ENCODE measurements at places on chromosomes 6 and 20.

GRCh38 chr20:48060841-48061720 is 275.8 kb upstream of the SULF2 start:
- DNase-seq, result no peak

DNA sequence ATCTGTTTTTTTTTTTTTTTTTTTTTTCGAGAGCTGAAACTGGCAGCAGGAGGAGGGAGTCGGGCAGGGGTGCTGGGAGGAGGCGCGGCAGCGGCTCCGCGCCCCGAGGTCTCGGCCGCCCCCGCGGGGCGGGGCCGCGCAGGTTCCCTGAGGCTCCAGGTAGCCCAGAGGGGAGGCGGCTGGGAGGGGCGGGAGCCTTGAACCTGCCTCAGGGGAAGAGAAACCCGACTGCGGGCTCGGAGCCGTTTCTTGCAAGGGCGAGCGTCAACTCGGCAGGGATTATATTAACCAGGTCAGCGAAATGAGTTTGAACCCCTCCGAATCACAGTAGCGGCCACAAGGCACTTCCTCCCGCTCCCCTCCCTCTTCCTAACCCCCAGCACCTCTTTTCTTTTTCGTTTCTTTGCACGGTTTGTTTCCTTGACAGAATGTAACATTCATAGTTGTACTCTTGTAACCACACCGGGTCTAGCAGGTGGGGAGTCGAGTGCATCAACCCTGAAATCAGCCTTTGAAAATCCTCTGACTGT is 2.0 kb downstream of the MYB start:
- no peak for DNase-seq

GRCh38 chr6:46240866-46241565 is 70.2 kb upstream of the ENPP5 start:
- no peak for DNase-seq

GRCh38 chr6:129730477-129731165 is 20.6 kb upstream of the ARHGAP18 start:
- DNase-seq, result no peak

GRCh38 chr20:59835057-59835447 is 98.4 kb downstream of the SYCP2 start:
- no peak for DNase-seq

DNA sequence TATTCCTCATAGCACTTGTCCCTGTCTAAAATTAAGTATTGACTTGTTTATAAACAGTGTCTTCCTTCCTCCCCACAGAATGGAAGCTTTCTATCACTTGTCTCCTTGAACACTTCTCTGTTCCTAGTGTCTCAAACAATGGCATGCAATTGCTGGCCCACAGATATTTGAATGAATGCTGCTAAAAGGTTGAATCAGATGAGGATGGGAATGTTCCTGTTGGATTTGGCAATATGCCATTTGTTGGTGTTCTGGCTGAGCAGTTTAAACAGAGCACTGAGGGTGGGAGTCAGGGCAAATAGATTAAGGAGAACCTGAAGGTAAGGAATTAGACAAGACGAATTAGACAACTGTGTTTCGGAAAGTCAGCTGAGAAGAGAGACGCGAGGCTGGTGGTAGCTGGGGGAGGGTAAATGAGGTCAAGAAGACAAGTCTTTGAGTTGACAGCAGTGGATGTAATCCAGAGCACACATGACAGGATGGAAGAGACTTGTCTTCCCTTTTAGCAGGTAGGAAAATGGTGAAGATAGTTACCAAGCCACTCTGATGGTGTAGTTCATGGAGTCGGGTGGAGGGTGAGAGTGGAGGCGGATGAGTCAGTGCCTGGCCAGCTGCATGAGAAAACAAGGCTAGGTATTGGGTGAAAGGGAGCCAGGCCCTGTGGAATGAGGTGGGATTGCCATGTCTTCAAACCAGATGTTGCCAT is 58.3 kb upstream of the GNRH2 start:
- DNase-seq, result no peak

DNA sequence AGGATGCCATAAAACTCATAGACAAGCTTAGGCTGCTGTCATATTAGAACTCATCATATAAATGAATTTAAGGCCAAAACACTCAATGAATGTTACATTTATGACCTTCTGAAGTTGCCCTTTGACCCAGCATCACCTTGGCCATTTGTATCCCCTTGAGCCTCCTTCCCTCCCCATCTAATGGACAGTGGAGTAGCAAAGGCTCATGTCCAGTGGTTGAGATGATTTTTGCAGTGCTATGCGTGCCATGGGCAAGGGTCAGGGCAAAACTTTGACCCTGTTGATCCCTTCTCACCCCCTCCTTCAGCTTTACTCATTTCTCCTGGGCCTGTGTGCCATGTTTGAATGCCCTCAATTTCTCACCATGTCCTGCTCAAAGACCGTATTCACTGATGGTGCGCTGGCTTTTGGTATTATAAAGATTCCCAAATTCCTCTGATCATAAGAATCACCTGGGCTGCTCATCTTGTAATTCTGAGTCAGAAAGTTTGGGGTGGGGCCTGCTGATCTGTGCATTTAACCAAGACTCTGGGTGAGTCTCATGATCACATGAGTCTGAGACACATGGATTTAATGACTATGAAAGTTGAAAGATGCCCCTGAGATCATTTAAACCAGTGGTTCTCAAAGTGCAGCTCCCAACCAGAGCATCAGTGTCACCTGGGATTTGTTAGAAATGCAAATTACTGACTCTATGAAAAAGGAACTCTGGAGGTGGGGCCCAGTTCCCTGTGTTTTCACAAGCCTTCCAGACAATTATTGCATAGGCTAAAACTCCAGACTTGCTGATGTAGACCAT is 57.5 kb upstream of the IL20RA start:
- DNase-seq, result no peak

DNA sequence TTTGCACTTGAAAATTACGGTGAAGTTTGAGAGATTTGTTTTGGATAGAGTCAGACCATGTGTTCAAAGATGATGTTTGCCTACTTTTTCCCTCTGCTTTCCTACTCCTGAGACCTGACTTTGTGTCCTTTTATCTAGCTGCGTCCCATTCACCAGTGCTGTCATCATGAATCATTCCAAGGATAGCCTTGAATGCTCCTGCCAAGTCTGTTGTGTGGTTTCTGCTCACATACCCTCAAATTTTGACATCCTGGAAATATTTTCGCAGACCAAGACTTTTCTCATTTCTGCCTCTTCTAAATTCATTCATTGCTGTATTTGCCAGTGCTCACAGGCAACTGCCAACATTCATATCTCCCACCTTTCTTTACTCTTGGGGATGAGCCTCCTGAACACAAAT is 175.9 kb upstream of the SCGN start:
- no peak for DNase-seq

DNA sequence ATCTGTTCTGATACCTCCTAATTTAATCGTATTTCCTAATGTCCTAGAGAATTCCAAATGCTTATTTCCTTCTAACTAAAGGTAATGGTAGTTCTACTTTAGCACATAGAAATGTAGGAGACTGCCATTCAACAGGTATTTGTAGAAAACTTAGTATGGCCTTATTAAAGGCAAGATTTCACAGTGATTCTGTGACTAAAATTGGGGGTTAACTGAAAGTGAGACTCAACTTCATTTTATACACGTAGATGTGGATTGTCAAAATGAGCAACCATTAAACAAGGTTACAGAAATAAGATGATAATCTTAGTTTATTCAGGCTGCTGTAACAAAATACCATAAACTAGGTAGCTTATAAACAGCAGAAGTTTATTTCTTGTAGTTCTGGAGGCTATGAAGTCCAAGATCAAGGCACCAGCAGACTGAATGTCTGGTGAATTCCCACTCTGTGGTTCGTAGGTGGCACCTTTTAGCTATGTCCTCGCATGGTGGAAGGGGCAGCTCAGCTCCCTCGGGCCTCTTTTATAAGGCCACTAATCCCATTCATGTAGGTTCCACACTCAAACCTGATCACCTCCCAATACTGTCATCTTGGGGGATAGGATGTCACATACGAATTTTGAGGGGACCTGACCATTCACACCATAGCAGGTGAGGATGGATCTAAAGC is 38.7 kb downstream of the TAB2 start:
- DNase-seq, result no peak

- no peak for DNase-seq
Observed at GRCh38 chr20:63238514-63239125, 2.9 kb downstream of the BIRC7 start.

GRCh38 chr6:18326001-18326400 is 61.1 kb upstream of the RNF144B start:
- DNase-seq, result no peak

GRCh38 chr6:53532061-53532797 is 12.7 kb downstream of the GCLC start:
- no peak for DNase-seq

GRCh38 chr6:168318090-168318489 is 1.5 kb downstream of the DACT2 start:
- DNase-seq, result no peak

DNA sequence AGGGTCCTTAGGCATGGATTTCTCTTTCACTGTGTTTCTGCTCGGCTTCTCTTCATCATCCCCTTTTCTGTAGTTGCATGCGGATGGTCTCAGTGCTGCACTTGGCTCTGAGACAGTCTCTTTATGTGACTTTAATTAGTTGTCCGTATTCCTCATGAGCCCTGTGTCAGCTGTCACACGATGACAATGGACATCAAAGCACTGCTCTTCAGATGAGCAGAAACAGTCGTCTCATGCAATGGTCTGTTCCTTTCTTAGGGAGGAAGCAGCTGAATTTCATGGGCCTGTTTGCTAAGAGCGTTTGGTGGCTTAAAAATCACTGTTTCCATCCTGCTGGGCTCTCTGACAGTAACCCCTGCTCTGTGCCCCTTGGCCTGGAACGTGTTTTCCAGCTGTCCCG is 64.9 kb downstream of the SYTL3 start:
- DNase-seq, result no peak

Measured in mesothelial cell of epicardium (in vitro differentiated cells).